A549 treated with AZD2906 at 1 μM for 4 hours (cell line): ENCODE measurements at places on chromosomes 16 and 17. TPM values are rescaled to one million over a fixed set of nuclear protein-coding genes. Genes with fewer than 3 reads are reported as not detected.

ARHGAP44 gene
- 2.2 to 2.7 TPM (median 2.3 TPM) in 5 replicates for total RNA-seq

RCVRN gene
- total RNA-seq = not detected in 5 replicates

KCNJ12 gene
- 1.5 to 1.8 TPM (median 1.7 TPM) in 5 replicates for total RNA-seq

UTS2R gene
- not detected in 5 replicates for total RNA-seq

SNX20 gene
- not detected in 5 replicates for total RNA-seq

TP53TG3 gene
- total RNA-seq = 0.49 to 1.1 TPM (median 0.86 TPM) in 5 replicates

CACNG1 gene
- 0.07 to 0.25 TPM (median 0.17 TPM) in 5 replicates for total RNA-seq

C16orf54 gene
- total RNA-seq = not detected in 5 replicates

PDILT gene
- total RNA-seq = not detected in 5 replicates

CD79B gene
- 0.07 to 0.08 TPM in 2 of 5 replicates, not detected in the others for total RNA-seq

METTL22 gene
- total RNA-seq = 21.2 to 24.7 TPM (median 23.3 TPM) in 5 replicates

BICDL2 gene
- total RNA-seq = not detected in 5 replicates

PTGES3L gene
- 0.63 to 1.3 TPM (median 0.87 TPM) in 5 replicates for total RNA-seq

ZSCAN10 gene
- 0.03 to 0.05 TPM in 2 of 5 replicates, not detected in the others for total RNA-seq

CDK3 gene
- 3.2 to 5.5 TPM (median 4.7 TPM) in 5 replicates for total RNA-seq

PSMB10 gene
- total RNA-seq = 37.3 to 52.6 TPM (median 52.0 TPM) in 5 replicates

CMTM3 gene
- total RNA-seq = 98.3 to 109 TPM (median 103 TPM) in 5 replicates

KRTAP1-5 gene
- total RNA-seq = not detected in 5 replicates
